Stimulated activated CD4-positive, alpha-beta T cell treated with anti-CD3 and anti-CD28 coated beads, Interleukin-1b, Interleukin-23, amount 100 ng/mL, for 48 hours (primary cell): ENCODE measurements at places on chromosomes 12 and 14.

- no peak for DNase-seq
Observed at GRCh38 chr12:121970581-121971300, 50.9 kb upstream of the BCL7A start.

GRCh38 chr12:83172866-83173649 lies 486.4 kb downstream of the TMTC2 start:
- DNase-seq, result no peak

DNA sequence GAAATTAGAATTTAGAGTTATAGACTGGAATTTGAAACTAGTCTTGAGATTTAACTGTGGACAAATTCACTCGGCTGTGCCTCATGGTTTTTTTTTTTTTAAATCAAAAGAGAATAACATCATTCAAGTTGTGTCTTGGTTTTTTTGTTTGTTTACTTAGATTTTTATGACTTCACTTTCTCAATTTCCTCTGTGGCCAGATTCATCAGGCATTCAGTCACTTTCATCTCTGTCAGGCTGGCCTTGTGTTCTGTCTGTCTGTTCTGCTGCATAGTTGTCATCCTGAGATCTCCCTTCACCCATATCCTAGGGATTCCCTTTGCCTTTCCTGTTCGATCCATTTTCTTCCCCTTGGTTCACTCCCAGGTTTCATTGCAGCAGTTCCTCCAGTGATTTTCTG lies 10.0 kb downstream of the MARK3 start:
- no peak for DNase-seq

- DNase-seq, result no peak
Observed at GRCh38 chr14:90604356-90604755, 207.5 kb downstream of the CALM1 start.

DNA sequence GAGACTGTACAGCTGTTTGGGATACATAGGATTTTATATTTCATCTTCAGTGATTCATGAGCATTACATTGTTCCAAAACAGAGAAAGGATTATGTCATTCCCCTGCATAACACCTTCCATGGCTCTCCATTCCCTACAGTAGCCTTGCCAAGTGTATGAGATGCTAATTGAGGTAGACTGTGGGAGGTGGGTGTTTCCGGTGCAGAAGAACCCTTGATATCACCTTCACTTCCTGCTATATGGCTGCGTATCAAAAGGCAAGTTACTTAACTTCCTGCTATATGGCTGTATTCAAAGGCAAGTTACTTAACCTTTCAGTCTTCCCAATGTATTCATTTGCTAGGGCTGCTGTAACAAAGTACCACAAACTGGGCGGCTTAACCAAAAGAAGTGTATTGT lies 11.2 kb downstream of the FAR2 start:
- no peak for DNase-seq

DNA sequence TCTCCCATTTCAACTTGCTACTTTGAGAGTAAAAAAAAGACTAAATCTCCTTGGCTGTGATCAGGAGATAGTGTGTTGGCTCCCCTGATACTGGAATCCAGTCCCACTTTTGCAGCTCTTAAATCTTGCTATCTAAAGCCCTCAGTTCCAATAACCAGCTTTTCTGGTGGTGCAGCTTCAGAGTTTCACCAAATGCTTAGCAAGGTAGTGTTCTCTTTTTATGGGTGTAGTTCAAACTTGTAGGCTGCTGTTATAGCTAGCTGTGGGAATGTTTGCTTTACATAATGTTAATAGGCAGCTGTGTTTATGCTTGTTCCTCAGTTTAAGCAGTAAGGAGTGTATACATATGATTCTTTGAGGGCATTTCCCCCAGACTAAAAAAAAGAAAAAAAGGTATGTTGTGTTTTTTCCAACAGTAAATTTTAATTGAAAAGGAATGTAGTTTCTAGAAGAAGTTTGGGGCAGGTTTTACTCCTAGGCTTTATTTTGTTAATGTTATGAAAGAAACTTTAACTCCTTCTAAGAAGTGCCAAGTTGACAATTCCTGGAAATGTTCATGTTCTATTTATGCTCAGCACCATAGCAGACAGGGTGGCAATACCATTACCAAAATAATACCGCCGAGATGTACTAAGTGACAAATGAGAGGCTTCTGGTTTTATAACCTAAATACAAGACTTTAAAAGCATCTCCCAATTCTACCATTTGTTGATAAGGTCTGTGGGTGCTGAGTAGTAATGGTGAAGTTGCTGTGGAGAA lies 12.1 kb downstream of the CRADD start:
- DNase-seq, result no peak

DNA sequence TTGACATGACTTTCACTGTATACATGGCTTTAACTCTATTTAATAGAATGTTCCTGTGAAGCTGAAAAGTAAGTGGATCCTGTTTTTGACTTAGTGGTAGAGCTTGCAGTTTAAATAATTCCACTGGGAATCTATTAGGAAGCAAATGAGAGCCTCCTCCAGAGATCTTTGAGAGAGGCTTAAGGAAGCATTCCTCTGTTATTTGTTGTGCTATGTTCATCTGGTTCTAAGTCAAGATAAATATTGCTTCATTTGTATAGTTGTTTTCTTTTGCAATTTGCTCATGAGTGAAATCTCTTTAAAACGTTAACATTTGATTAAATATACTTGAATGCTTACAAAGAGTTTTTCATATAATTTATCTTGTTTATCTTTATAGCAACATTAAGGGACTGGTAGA lies 70.4 kb downstream of the TMTC2 start:
- no peak for DNase-seq

GRCh38 chr12:111822886-111823285 lies 19.1 kb upstream of the MAPKAPK5 start:
- DNase-seq, result no peak

GRCh38 chr12:124761871-124762270 lies 101.8 kb downstream of the SCARB1 start:
- peak; percentile 46 for DNase-seq

DNA sequence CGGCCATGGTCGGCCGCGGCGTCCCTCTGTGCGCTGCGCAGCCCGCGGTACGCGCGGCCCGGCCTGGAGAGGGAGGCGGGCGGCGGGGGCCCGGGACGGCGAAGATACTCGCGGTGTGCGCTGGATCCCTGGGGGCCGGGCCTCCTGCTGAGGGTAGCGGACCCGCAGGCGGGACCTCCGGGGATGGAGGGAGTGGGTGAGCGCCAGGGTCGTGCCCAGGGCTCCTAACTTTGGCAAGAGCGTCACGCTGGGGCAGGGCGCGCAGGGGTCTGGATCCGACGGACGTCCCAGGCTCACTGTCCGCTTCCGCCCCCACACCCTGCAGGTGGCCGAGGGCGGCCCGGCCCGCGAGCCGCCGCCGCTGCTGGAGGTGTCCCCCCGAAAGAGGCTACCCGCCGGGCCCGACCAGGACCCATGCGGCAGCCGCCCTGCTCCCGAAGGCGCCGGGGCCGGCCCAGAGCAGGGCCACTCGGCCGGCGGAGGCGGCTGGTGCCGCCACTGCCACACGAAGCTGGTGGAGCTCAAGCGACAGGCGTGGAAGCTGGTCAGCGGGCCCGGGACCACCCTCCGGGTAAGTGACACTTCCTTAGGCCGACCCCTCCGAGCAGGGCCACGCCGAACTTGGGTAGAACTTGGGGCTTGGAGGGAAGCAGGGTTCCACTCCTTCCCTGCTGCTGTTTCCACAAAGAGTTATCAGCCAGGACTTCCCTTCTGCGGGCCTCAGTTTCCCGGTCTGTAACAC lies 502 bp downstream of the KIF26A start:
- no peak for DNase-seq

DNA sequence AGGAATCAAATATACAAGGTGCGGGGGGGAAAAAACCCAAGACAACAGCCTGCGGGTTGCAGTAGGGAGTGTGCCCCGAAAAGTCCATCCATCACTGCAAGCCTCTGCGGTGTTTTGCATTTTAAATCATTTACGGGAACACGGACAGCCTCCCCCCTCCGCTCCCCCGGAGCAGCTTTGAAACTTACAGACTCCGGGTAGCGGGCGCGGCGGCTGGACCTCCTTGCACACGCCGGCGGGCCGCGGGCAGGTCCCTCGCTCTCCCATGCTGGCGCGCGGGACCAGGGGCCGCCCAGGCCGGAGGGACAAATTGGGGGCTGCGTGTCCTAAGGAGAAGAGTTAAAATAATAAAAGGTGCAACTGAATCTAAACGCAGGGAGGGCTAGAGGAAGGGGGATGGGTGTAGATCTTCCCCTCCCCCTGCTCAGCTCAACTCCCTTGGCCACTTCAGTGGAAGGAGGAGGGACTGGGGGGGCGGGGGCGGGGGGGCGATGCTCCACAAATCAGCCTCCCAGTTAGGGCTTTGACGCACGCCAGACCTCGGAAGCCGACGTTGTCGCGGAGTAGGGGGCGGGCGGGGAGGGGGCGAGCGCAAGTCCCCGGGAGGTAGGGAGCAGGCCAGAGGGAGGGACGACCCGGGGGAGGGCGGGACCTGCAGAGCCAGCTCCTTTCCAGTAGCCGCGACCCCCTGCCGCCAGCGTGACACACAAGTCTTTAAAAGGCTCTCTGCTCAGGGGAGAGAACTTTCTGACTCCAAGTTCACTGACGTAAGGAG lies at the start of gene KCNJ8:
KCNJ8 (minus strand) TSS at position 349 of the 775 bp plus-strand sequence. CDS start 1,090 bp downstream, outside the sequence.
- no peak for DNase-seq

DNA sequence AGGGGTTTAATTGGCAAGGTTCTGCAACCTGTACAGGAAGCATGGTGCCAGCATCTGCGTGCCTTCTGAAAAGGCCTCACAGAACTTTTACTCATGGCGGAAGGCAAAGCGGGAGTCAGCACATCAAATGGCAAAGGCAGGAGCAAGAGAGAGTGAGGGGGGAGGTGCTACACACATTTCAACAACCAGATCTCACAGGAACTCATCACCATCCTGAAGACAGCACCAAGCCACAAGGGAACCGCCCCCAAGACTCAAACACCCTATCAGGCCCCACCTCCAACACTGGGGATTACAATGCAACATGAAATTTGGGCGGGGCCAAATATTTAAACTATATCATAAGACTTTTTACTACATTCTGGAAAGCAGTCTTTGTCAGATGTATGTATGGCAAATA lies 38.0 kb upstream of the FKBP4 start:
- DNase-seq, result no peak

- DNase-seq, result no peak
Observed at GRCh38 chr12:50123203-50123602, 11.2 kb downstream of the COX14 start.

- DNase-seq, result no peak
Observed at GRCh38 chr14:49033131-49033530, 553.0 kb downstream of the RPS29 start.

DNA sequence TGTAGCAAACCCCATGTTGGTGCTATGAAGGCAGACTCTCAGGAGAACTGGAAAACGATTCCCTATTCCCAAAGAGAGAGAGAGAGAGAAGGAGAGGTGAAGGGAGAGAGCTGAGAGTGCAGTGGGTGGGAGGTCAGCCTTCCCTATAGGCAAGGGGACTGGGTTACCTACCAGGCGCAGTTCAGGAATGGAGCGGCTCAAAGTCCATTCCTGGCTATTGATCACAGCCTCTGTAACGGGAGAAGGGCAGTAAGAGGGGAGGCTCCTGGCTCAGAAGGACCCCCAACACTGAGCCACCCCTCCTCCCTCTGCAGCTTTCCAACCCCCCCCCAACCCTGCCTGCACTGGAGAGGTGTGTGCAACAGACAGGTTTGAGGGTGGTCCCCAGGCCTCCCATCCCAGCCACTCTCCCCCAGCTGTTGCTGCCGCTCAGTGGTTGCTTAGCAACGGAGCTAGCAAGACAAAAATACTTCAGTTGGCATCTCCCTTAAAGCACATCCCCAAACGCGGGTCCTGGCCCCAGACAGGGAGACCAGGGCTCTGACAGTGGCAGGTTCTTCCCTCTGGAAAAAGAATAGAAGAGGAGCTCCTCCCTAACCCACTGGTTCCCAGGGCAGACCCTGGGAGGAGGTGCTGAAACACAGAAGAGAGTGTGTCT lies 3.2 kb downstream of the AGAP2 start:
- no peak for DNase-seq
